ENCODE measurements at places on chromosomes 5 and 9. TPM values are rescaled to one million over a fixed set of nuclear protein-coding genes. Genes with fewer than 3 reads are reported as not detected.

SLC2A8 gene
- total RNA-seq: 34.4 TPM

ASS1 gene
- total RNA-seq: 46.7 TPM

ORM2 gene
- total RNA-seq: not detected

CNTLN gene
- total RNA-seq: 11.3 TPM

TMEM215 gene
- total RNA-seq: 0.12 TPM

ZNF658 gene
- 6.9 TPM for total RNA-seq

ZDHHC12 gene
- total RNA-seq: 23.6 TPM

PGM5 gene
- 708 TPM for total RNA-seq

KIF20A gene
- 2.0 TPM for total RNA-seq

CDKN2B-AS1 gene
- 0.42 TPM for total RNA-seq

SLF1 gene
- 2.5 TPM for total RNA-seq

ARL14EPL gene
- not detected for total RNA-seq

GLDC gene
- total RNA-seq: 0.15 TPM

SPINK5 gene
- 1.6 TPM for total RNA-seq

LCNL1 gene
- not detected for total RNA-seq

BAAT gene
- total RNA-seq: not detected

PCDH12 gene
- 6.8 TPM for total RNA-seq

KLF9 gene
- total RNA-seq: 140 TPM

ARID3C gene
- total RNA-seq: not detected

FAM153A gene
- total RNA-seq: 26.3 TPM

MSMP gene
- 2.0 TPM for total RNA-seq
